ENCODE measurements at places on chromosomes 13 and 19. TPM values are rescaled to one million over a fixed set of nuclear protein-coding genes. Genes with fewer than 3 reads are reported as not detected.

DNA sequence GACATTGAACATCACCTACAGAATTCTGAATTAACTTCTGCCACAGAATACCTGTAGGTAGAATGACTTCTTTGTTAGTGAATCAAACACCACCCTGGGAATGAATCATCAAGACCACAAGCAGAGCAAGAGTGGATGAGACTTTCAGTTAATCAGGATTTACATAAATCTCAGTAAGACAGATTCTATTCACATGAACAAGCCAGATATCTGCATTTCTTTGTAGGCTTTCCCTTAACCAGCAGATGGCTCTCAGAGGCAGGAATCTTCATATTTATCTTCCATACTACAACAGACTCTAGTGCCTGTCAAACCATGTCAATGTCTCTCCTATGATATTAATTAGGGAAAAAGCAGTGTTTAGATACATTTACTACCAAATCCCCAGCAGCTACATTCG is 412.1 kb downstream of the KLF12 start:
- H3K4me3 ChIP-seq = no peak overlapping the region
- no peaks in the 10 kb centered on the region for H3K4me1 ChIP-seq
- peaks cover 3% of the 10 kb centered on the region for H3K36me3 ChIP-seq
- DNase-seq = no peak
- no peak overlapping the region for H3K27ac ChIP-seq

GRCh38 chr19:45767881-45768654 is 984 bp downstream of the SIX5 start:
- H3K4me3 ChIP-seq = peak overlapping the region; percentile 34
- no peak overlapping the region for H3K27ac ChIP-seq
- H3K36me3 ChIP-seq = no peaks in the 10 kb centered on the region
- DNase-seq = no peak

DNA sequence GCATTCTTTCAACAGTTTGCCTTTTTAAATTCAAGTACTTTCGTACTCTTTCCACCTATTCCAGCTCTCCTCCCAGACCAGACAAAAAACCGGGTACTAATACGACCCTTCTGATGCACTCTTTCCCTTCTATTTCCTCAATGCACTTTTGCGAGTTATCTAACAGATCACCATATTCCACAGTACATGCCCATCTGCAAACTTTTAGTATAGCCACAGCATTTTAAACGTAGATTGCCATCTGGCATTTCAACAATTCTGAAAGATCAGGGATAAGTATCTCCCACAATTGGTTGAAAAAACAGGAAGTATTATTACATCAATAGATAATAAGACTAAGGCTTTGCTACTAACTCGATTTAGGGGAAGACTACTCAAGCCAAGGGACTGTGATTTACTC is 31.5 kb downstream of the RBM26 start:
- no peak overlapping the region for H3K27ac ChIP-seq
- H3K4me1 ChIP-seq = no peaks in the 10 kb centered on the region
- H3K36me3 ChIP-seq = peaks cover 7% of the 10 kb centered on the region
- H3K27me3 ChIP-seq = no peaks in the 10 kb centered on the region

GRCh38 chr19:9043524-9043923 is 33.3 kb upstream of the MUC16 start:
- H3K4me1 ChIP-seq = no peaks in the 10 kb centered on the region
- H3K4me3 ChIP-seq = no peak overlapping the region
- no peaks in the 10 kb centered on the region for H3K36me3 ChIP-seq
- H3K27me3 ChIP-seq = no peaks in the 10 kb centered on the region
- DNase-seq = no peak
- no peak overlapping the region for H3K27ac ChIP-seq

DNA sequence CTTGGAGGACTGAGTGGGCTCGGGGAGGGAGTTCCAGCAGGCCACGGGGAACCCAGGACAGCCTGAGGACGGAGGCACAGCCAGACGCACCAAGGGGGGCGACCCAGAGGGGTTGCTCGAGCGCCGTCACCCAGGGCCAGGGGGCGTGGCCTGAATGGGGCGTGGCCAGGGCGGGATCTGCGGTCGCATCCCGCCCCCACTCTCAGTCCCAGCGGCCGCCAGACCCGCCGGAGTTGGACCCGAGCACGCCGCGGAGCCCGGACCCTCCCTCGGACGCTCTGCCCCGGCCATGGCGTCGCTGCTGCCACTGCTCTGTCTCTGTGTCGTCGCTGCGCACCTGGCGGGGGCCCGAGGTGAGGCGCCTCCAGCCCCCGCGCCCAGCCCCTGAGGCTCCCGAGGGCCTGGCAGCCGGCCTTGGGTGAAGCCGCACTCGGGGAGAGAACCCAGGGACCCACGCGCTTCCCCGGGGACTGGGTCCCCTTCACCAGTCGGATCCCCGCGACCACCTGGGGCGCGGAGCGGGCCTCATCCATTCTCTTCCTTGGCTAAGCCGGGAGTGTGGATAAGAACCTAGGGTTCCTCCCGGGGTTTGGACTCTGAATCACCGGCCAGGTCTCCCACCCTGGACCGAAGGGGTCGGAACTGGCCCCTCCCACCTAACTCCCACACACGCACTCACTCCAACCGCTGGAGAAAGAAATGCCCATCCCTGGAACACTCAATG is at the start of gene CILP2:
Gene CILP2 (plus strand): TSS at position 205 of the 724 bp plus-strand sequence. CDS start 85 bp downstream, at position 290.
- no peak within 1 kb of the TSS for H3K27ac ChIP-seq
- no peaks in the 10 kb centered on the region for H3K27me3 ChIP-seq
- H3K36me3 ChIP-seq = no peaks in the 10 kb centered on the region
- H3K4me1 ChIP-seq = peaks cover 4% of the 10 kb centered on the region

- DNase-seq = no peak
- no peaks in the 10 kb centered on the region for H3K36me3 ChIP-seq
- no peak overlapping the region for H3K27ac ChIP-seq
Measured at GRCh38 chr13:43300865-43301264, 277.5 kb downstream of the DNAJC15 start.

GRCh38 chr19:17829855-17830566 is 8.7 kb upstream of the INSL3 start:
- no peak overlapping the region for H3K27ac ChIP-seq
- peaks cover 80% of the 10 kb centered on the region for H3K36me3 ChIP-seq
- DNase-seq = no peak

DNA sequence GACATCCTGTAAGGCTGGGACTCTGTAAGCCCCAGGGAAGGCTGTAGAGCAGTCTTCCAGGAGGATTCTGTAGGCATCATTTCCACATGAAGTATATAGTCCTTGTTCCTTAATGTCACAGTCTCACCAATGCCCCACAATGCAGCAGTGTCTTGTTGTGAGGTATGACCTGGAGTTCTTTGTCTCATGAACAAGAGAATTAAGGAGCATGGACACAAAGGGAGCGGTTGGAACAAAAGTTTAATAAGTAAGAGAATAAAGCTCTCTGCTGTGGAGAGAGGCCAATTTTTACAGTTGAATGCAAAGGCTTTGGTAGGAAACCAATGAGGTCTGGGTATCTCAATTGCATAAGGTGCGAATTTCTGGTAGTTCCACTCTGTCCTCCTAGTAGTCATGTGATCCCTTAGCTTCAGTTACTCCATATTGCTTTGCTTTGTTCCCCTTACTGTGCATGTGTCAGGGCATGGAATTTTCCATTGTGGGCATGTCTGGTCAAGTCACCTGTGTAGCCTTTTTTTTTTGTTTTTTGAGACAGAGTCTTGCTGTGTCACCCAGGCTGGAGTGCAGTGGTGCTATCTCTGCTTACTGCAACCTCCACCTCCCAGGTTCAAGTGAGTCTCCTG is 124.3 kb upstream of the TMTC4 start:
- no peaks in the 10 kb centered on the region for H3K4me1 ChIP-seq
- H3K27ac ChIP-seq = no peak overlapping the region
- no peaks in the 10 kb centered on the region for H3K36me3 ChIP-seq
- no peak for DNase-seq

GRCh38 chr19:2556221-2557092 is 80.5 kb downstream of the GADD45B start:
- H3K27ac ChIP-seq = no peak overlapping the region
- H3K4me3 ChIP-seq = no peak overlapping the region
- no peak for DNase-seq
- peaks cover 7% of the 10 kb centered on the region for H3K4me1 ChIP-seq
- no peaks in the 10 kb centered on the region for H3K27me3 ChIP-seq

- H3K27ac ChIP-seq = no peak overlapping the region
- no peaks in the 10 kb centered on the region for H3K27me3 ChIP-seq
- DNase-seq = no peak
- H3K4me1 ChIP-seq = no peaks in the 10 kb centered on the region
- no peaks in the 10 kb centered on the region for H3K36me3 ChIP-seq
Measured at GRCh38 chr13:31945202-31945961, 86.2 kb upstream of the FRY start.

DNA sequence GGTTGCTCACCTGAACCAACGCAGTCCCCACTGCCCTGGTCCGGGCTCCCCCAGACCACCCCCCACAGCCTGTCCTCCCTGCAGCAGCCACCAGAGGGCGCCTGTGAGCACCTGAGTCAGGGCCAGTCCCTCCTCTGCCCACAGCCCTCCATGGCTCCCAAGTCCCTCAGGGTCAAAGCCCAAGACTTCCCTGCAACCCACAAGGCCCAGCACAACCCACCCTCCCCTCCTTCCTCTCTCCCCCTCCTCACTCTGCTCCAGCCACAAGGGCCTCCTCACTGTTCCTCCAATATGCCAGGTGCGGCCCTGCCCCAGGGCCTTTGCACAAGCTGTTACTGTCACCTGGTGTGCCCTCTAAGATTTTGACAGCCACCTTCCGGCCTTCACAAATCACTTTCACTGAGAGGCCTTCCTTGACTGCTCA is 10.9 kb downstream of the GNA15 start:
- no peak overlapping the region for H3K27ac ChIP-seq
- peak; percentile 55 for DNase-seq
- no peaks in the 10 kb centered on the region for H3K4me1 ChIP-seq
- H3K4me3 ChIP-seq = no peak overlapping the region

FREM2 gene
- not detected for total RNA-seq

ZNF813 gene
- total RNA-seq = 6.6 TPM

MBD3L2 gene
- not detected for total RNA-seq

ZNF132 gene
- total RNA-seq = 1.4 TPM

LILRB1 gene
- 7.0 TPM for total RNA-seq

DOCK6 gene
- 1.8 TPM for total RNA-seq

ZNF554 gene
- 6.1 TPM for total RNA-seq
